ENCODE measurements at places on chromosomes 7 and 10.

DNA sequence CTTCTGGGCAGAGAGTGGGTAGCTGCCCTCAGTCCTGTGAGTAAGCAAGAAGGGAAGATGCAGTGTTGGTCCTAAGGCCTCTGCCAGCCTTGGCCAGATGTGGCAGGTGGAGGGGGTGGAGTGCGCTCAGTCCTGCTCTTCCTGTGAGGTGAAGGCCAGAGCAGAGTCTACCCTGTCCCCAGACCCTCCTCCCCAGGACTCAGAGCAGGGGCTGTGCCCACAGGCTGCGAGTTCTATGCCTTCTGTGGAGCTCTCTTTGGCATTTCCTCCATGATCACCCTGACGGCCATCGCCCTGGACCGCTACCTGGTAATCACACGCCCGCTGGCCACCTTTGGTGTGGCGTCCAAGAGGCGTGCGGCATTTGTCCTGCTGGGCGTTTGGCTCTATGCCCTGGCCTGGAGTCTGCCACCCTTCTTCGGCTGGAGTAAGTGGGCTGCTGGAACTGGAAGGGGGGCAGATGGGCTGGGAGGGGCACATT, 4.0 kb downstream of the OPN4 start:
- no peak for DNase-seq

DNA sequence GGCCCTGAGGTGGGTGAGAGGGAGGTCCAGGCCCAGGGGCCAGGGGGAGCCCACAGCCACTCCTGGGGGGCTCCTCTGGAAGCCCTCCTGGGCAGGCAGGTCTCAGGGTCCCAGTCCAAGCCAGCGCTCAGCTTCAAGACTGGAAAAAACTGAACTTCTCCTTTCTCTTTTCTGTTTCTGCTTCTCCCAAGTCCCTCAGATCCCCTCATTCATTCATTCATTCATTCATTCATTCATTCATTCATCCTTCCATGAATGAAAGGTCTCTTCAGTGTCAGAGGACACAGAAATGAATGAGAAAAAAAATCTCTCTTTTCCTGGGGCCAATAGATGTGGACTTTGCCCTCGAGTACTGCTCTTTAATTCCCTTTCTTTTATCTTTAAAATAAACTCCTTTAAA, 34.6 kb upstream of the PSMG3 start:
- no peak for DNase-seq

- peak; percentile 62 for DNase-seq
Observed at GRCh38 chr10:297567-297966, 162.3 kb downstream of the ZMYND11 start.

DNA sequence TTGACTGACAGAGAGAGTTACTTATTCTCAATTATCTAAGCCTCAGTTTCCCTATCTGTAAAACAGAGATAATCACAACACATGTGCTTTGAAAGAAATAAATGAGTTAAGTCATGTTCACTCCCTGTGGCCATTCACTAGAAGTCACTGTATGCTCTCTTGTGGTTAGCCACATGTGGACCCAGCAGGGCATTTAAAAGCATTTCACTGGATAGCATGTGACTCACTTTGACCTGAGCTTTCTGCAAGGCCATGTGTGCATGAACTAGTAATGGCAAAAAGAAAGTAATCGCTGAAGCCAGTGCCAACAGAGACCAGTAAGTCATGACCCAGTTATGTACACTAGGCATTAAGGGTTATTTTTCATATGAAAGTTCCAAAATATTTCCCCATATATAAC, 557.0 kb upstream of the IGFBP3 start:
- DNase-seq, result peak; percentile 56

- no peak for DNase-seq
Observed at GRCh38 chr7:96441436-96442084, 119.7 kb upstream of the SLC25A13 start.

GRCh38 chr10:6229746-6230145, 27.0 kb downstream of the PFKFB3 start:
- no peak for DNase-seq

GRCh38 chr7:148483515-148484308, 106.9 kb upstream of the C7orf33 start:
- no peak for DNase-seq

DNA sequence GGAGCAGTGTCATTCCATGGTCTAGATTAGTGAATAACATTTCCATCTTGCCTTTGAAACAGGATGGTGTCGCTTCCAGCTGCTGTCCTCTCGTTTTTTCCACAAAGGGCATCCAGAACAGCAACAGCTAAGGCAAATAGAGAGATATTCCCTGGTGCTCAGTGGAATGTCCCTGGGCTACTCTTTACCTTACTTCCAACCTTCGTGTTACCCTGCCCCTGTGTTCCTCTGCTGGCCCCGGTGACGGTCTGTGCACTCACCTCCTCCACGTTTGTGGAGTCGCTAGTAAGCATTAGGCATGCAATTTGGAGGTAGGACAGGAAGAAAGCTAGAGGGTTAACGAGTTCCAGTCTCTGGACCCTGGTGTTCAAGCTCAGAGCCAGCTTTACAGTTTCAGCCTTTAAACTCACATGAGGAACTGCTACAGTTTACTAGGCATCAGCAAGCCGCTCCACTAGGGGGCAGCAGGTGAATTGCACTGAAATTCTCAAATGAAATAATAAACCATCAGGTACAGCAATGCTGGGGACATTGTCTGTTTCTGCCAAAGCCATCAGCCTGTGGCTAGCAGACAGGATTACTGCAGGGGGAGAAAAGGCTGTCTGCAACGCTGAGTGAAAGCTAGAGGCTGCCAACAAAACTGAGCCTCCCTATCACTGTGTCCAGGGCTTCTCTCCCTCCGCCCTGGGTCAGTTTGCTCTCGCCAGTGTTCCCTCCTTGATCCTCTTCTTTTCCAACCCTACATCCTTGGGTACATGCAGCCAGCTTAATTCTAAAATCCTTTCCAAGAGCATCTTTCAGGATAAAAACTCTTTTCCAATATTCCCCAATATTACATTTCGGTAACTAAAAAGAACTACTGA, 9.0 kb downstream of the MRPL32 start:
- peak; percentile 82 for DNase-seq

- DNase-seq, result peak; percentile 37
Observed at GRCh38 chr7:38274486-38274885, 1.1 kb upstream of the TARP start.

DNA sequence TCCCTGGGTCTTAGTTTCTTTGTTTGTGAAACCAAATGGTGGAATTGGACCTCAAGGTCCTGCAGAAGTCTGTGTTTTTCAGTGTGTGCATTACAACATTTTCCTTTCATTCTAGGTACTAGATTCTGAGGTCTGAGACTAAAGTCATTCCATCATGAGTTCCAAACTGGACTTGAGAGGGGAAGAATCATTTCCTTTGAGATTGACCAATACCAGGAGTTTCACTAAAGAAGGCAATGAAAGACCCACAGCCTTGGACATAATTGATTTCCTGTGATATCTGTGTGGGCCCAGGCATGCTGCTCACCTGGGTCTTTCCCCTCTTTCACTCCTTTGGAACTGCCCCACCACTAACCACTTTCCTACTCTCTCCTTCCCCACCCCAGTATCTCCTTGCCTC, 18.2 kb downstream of the TAS2R41 start:
- DNase-seq, result no peak
